Activated naive CD4-positive, alpha-beta T cell (primary cell): ENCODE measurements at places on chromosomes 3 and 15.

GRCh38 chr15:91891101-91891500 lies 37.6 kb downstream of the SLCO3A1 start:
- DNase-seq = no peak

- DNase-seq = no peak
Observed at GRCh38 chr15:101773496-101774100, 29.7 kb upstream of the OR4F6 start.

GRCh38 chr3:173096994-173097785 lies 43.8 kb downstream of the SPATA16 start:
- no peak for DNase-seq

- no peak for DNase-seq
Observed at GRCh38 chr3:186311441-186311840, 50.6 kb downstream of the DGKG start.

GRCh38 chr15:88607951-88608350 lies 13.2 kb upstream of the AEN start:
- DNase-seq = no peak

- DNase-seq = no peak
Observed at GRCh38 chr15:75061272-75061671, 37.9 kb downstream of the PPCDC start.

DNA sequence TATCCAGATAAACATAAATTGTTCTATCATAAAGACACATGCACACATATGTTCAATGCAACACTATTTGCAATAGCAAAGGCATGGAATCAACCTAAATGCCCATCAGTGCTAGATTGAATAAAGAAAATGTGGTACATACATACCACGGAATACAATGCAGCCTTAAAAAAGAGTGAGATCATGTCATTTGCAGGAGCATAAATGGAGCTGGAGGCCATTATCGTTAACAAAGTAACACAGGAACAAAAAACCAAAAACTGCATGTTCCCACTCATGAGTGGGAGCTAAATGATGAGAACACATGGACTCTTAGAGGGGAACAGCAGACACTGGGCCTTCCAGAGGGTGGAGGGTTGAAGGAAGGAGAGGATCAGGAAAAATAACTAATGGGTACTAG lies 79.2 kb downstream of the SH3GL3 start:
- DNase-seq = no peak

DNA sequence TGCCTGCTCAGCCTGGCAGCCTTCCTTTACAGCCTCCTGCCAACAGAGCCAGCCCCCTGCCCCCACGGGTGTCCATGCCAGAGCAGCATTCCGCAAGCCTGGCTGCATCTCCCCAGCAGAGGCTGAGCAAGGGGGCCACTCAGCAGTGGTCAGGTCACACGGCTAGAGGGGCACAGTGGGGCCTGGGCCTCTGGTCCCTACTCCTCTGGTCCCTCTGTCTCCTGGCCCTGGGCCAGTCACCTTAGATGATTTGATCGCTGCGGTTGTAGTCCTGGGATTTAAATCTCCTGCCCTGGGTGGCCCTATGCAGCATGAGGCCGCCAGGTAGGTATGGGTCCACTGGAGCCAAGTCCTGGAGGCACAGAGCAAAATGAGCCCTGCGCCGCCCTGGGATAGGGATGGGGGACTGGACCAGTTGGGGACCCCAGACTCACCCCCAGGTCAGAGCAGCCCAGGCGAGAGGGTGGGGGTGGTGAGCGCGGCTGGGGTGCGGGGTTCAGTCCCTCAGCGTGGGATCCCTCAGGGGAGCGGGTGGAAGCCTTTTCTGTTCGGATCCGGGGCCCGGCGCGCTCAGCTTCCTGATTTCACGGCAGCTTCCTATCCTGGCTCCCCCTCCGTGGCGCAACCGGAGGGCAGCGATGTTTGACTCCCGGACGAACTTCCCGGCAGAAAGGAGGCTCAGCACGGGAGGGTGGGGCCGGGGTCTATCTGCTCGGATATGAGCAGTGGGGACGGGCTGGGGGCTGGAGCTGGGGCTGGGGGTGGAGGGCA lies at the start of gene ZBTB47:
Gene ZBTB47, plus strand, starts transcription at position 138 of the 771 bp plus-strand sequence. CDS start 4,659 bp downstream, outside the sequence.
- DNase-seq = no peak

GRCh38 chr3:18483226-18483625 lies 58.1 kb upstream of the SATB1 start:
- DNase-seq = no peak

DNA sequence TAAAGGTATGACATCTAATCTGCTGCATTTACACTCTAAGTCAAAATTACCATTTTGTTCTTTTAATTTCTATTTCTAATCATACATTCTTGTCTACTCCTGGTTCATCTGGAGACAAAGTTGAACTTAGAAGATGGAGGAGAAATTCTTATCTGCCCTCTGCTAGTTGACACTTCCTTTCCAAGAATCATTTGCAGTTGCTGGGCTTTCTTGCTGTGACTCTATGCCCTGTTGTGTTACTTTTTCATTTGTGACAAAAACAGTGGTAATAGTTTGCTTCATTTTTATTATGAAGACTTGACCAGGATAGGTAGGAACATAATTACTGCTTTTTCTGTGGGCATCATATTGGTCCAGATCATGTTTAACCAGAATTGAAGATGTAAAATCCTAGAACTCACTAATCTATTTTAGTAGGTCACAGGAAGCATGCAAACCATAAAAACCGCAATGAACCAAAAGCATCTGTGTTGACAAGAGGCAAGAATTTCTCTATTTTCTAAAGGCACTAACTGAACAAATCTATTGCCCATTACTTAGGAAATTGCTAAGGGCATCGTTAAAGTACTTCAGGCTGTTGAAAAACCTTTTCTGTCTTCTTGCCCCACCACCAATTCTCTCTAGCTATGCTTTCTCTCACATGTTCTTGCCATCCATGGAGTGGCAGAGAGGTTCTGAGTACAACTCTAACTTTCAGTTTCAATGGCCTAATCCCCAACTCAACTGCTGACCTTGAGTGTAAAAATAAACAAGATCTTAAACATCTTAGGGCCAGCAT lies 4.2 kb upstream of the CCR2 start:
- no peak for DNase-seq

- DNase-seq = no peak
Observed at GRCh38 chr3:34364335-34364734, 565.9 kb downstream of the PDCD6IP start.

GRCh38 chr3:178671791-178672190 lies 135.6 kb downstream of the KCNMB2 start:
- no peak for DNase-seq

- no peak for DNase-seq
Observed at GRCh38 chr15:100059094-100059493, 282.7 kb downstream of the ADAMTS17 start.

- DNase-seq = no peak
Observed at GRCh38 chr3:187448674-187449073, 80.5 kb downstream of the RTP4 start.

DNA sequence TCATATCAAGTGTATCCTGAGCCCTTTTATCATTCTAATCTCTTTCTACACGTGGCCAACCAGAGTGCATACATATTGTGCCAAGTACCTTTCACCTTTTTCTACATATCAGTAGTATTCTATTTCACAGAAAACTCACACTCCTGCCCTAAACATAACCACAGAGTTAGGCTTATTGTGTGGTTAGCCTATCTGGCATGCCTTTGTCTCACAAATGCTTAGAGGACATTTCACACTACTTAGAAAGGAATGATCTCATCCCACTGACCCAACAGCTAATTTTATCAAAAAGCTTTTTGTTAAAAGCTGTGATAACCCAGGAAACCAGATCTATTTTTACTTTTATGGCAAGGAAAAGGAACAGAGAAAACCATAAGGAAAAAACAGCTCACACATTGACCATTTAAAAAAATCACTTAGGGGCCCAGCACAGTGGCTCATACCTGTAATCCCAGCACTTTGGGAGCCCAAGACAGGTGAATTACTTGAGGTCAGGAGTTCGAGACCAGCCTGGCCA lies 17.8 kb upstream of the MAP4 start:
- DNase-seq = no peak

GRCh38 chr3:174821477-174821876 lies 37.7 kb upstream of the NAALADL2 start:
- DNase-seq = no peak
